ENCODE measurements at places on chromosomes 5 and 9.

DNA sequence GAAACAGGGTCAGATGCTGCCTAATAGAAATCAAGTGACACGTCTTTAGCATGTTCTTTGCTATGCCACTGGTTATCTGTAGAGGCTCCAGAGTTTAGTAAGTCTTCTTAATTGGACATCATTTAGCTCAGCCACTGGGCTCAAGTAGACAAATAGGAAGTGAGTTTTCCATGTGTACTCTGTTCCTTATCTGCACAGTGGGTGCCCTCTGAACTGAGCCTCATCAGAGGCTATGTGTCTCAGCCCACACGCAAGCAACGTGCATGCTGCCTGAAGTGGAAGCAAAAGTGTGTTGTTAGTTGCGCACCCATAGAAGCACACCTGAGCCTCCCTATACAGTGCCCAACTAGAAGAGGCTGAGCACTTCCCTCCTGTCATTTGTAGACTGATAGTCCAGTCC, 134.7 kb downstream of the SEMA5A start:
- no peak for DNase-seq

DNA sequence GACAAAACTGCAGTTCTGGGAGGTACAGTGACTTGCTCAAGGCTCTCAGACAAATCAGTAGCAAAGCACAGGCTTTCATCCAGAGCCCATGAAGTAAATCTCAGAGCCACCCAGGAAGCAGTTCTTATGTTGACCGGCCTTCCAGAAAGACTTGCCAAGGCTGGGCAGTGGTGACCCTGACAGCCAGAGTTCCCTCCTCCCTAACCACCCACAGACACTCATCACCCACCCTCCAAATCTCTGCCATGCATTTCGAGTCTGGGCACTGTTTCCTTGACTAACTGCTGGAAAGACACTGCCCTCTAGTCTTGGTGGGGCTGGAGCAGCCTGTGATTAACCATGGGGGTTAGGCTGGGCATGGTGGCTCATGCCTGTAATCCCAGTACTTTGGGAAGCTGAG, 21.5 kb downstream of the NEURL1B start:
- DNase-seq: no peak

- no peak for DNase-seq
These were observed 114.3 kb upstream of the TNC start for GRCh38 chr9:115232181-115232774.

GRCh38 chr9:81984928-81985327, 3.6 kb upstream of the SPATA31D1 start:
- DNase-seq: no peak

- no peak for DNase-seq
These were observed 19.4 kb downstream of the UBE2QL1 start for GRCh38 chr5:6468104-6468503.

DNA sequence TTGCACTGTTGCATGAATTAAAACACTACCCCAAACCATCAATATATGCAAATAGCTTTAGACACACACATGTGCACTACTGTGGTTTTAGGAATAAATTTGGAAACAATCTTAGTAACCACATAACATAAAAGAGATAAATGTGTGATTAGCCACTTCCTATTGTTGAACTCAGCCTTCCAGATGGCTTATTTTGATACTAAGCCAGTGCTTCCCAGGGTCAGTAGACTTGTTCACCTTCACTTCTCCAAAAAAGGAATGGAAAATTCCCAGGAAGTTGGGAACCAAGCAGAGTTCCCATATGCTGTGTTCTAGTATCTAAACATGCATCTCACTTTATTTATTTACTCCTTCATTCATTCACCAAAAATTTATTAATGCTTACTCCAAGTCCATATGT, 47.8 kb downstream of the SVEP1 start:
- DNase-seq: no peak

DNA sequence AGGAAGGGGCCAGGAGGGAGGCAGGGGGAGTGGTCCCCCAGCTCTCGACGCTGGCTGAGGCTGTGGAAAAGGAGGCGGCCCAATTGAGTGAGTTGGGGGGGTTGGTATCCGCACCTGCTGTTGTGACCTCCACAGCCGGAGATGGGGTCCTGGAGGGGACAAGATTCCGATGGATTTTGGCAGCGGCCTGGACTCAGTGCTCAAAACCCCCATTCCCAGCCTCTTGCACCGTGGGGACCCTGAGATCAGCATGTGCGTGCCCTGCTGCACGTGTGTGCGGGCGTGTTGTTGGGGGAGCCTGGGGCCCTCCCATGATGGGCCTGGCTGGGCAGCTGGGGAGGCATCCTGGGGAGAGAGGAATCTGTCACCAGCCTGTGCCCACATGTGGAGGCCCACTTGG, 15.0 kb downstream of the CNTFR start:
- no peak for DNase-seq

All from GM04503 (cell line).